Cardiac muscle cell (in vitro differentiated cells and primary cell): ENCODE measurements at places on chromosomes 3 and 15. TPM values are rescaled to one million over a fixed set of nuclear protein-coding genes. Genes with fewer than 3 reads are reported as not detected.
A peak's percentile ranks its signal among the peaks of the same experiment; 100 is the strongest.

DNA sequence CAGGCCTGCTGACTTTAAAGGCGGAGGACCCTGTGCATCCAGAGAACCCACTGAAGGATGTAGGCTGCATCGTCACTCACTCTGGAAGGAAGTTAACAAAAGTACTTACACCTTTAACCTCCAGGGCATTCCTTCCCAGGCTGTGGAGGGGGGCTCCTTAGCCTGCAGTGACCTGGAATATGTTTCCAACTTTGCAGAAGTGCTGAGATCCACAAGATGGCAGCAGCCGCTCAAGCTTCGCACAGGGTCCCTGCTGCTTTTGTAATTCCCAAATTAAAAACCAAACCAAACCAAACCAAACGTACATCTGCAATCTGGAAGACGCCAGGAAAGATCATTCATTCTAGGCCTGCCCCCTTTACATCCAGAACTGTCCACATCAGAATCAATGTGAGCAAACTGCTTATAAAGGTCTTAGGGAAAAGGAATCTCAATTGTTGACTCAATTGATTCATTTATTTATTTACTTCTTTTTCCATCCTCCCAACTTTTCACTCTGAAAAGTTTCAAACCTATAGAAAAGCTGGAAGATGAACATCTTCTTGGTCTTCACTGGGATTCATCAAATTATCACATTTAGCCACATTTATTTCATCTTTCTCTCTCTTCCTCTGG, 70.5 kb upstream of the KLHL25 start:
- H3K27me3 ChIP-seq, result no peaks in the 10 kb centered on the region
- no peaks in the 10 kb centered on the region for H3K4me1 ChIP-seq
- peak; percentile 73 for DNase-seq

GRCh38 chr3:14131134-14131533, 6.3 kb downstream of the TMEM43 start:
- H3K27ac ChIP-seq, result no peak overlapping the region
- no peaks in the 10 kb centered on the region for H3K27me3 ChIP-seq
- H3K4me1 ChIP-seq, result peaks cover 1% of the 10 kb centered on the region
- DNase-seq, result no peak
- H3K36me3 ChIP-seq, result peaks cover 39% of the 10 kb centered on the region

- H3K4me3 ChIP-seq, result no peak overlapping the region
- no peaks in the 10 kb centered on the region for H3K36me3 ChIP-seq
- no peaks in the 10 kb centered on the region for H3K27me3 ChIP-seq
- DNase-seq, result no peak
- no peak overlapping the region for H3K27ac ChIP-seq
These were observed 47.2 kb downstream of the RASGRP1 start for GRCh38 chr15:38517312-38517975.

DNA sequence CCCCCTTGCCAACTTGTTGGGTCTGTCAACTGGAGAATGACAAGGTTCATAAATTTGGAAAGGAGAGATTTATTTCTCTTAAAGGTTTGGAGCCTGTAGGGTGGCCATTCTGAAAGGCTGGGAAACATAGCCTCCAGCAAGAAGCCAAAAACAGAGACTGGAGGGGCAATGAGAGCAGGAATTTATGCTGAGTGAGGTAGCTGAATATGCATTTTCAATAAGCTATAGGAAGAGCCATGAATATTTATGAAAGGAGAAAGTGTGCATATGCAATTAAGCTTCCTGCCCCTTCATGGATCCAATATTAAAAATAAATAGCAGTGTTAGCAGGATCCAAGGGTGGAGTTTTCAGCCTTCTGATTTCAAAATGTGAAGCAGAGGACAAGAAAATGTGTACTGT, 306.1 kb upstream of the LRRC3B start:
- H3K27me3 ChIP-seq, result no peaks in the 10 kb centered on the region
- H3K4me3 ChIP-seq, result no peak overlapping the region
- no peak for DNase-seq
- H3K27ac ChIP-seq, result no peak overlapping the region
- H3K36me3 ChIP-seq, result no peaks in the 10 kb centered on the region

DNA sequence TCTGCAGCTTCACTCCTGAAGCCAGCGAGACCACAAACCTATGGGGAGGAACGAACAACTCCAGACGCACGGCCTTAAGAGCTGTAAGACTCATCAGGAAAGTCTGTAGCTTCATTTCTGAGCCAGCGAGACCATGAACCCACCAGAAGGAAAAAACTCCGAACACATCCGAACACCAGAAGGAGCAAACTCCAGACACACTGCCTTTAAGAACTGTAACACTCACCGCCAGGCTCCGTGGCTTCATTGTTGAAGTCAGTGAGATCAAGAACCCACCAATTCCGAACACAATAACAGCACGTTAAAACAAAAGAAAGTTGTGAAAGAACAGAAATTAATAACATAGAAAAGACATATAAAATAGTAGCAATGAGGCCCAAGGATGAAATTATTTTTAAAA, 300.5 kb upstream of the MDFIC2 start:
- no peaks in the 10 kb centered on the region for H3K36me3 ChIP-seq
- H3K27me3 ChIP-seq, result no peaks in the 10 kb centered on the region

The EOMES gene
- total RNA-seq, result 0.11 TPM in 1 of 2 replicates, not detected in the other

DNA sequence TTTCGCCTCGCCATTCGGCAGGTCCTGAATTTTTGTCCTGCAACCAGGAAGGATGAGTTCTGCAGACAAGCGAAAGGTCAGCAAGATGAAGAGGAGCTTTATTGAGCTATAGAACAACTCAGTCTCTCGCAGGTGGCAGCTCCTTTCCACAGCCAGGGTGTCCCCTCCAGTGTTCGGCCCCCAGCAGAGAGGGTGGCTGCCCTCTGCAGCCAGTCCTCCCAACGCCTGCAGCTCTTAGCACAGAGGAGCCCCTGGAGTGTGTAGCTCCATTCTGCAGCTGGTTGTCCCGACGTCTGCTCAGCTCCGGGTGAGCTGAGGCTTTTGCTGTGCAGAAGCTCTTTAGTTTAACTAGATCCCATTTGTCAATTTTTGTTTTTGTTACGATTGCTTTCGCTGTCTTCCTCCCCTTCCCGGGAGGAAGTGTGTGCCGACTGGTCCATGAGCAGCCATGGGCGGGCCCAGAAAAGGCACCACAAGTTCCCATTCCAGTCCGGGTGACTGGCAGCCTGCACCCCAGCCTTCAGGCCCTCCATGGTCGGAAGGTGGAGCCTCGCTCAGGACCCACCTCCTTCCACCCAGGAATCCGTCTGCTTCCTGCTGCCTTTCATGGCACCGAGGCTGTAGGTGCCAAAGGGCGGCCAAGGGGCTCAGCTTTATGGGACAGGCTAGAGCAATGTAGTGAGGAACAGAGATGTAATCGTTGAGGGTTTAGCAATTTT, 497.8 kb upstream of the CNTN4 start:
- H3K4me1 ChIP-seq, result no peaks in the 10 kb centered on the region
- H3K36me3 ChIP-seq, result no peaks in the 10 kb centered on the region
- H3K27ac ChIP-seq, result no peak overlapping the region
- no peak for DNase-seq

DNA sequence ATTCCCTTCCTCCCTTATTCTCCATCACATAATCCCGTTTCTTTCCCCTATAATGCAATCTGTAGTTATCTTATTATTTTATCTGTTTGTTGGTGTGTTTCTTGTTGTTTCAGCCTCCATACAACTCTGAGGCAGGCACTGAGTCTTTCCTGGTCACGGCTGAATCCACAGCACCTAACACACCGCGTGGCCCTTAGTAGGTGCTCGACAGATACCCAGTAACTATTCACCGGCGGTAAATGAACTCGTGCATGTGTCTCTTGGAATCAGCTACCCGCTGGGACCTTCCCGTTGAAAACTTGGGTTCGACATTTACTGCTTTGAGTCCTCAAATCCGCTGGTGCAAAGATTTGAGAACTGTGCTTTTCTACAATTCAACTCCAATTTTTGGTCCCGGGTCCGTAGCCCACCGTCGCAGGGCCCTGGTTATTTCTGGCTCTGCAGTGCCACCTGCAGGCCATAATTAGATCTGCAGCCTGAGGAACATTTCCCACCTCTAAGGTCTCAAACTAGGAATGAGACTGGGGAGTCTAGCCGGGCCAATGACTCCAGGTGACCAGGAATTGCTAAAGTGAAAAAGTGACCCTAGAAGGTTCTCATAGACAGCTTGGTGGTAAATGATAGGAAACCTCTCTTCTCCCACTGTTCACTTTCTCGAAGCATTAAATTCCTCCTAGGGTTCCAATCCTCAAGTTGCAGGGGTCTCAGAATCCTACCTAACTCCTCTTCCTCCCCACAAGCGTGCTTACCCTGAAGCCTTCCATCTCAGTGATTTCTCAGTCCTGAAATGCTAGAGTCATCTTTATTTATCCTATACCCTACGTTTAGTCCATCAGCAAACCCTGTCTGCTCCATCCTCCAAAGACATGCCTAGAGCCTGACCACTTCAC, 40.0 kb upstream of the TRH start:
- DNase-seq, result peak; percentile 51
- H3K27me3 ChIP-seq, result peaks cover 3% of the 10 kb centered on the region
- H3K36me3 ChIP-seq, result no peaks in the 10 kb centered on the region
- H3K27ac ChIP-seq, result no peak overlapping the region
- H3K4me3 ChIP-seq, result no peak overlapping the region

DNA sequence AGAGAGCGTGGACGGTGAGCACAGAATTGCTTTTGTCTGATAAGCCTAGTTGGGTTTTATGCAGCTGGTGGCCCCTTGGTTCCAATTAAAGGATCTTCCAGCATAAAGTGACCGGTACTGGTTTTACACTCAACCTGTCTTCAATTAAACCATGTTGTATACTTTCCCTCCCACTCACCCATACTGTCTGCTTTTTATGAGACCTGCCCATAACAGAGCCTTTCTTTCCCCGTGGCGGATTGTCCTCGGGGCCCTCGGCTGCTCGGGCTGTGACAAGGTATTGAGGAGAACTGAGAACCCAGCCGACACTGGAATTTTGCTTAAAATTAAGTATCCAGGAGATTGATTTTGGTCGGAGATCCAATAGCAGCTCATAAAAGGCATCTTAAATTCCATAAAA, 98.4 kb downstream of the TMEM266 start:
- H3K4me3 ChIP-seq, result no peak overlapping the region
- no peak for DNase-seq
- H3K36me3 ChIP-seq, result no peaks in the 10 kb centered on the region
- H3K4me1 ChIP-seq, result no peaks in the 10 kb centered on the region
- H3K27ac ChIP-seq, result no peak overlapping the region

- no peaks in the 10 kb centered on the region for H3K4me1 ChIP-seq
- DNase-seq, result peak; percentile 51
- peaks cover 12% of the 10 kb centered on the region for H3K27me3 ChIP-seq
- H3K27ac ChIP-seq, result no peak overlapping the region
These were observed 8.2 kb upstream of the RPP25 start for GRCh38 chr15:74964794-74965193.

The EHHADH gene
- 5.4 and 7.7 TPM in 2 replicates for total RNA-seq

- H3K27me3 ChIP-seq, result no peaks in the 10 kb centered on the region
- H3K27ac ChIP-seq, result no peak overlapping the region
- no peaks in the 10 kb centered on the region for H3K4me1 ChIP-seq
- DNase-seq, result no peak
These were observed 472.6 kb upstream of the NECTIN3 start for GRCh38 chr3:110598847-110599490.

The PLSCR2 gene
- not detected in 2 replicates for total RNA-seq

- no peaks in the 10 kb centered on the region for H3K4me1 ChIP-seq
- no peak overlapping the region for H3K4me3 ChIP-seq
- no peaks in the 10 kb centered on the region for H3K36me3 ChIP-seq
- no peak overlapping the region for H3K27ac ChIP-seq
- DNase-seq, result no peak
These were observed 161.4 kb downstream of the WNT7A start for GRCh38 chr3:13718436-13718835.

GRCh38 chr3:12405432-12406272, 78.6 kb upstream of the TSEN2 start:
- H3K27me3 ChIP-seq, result no peaks in the 10 kb centered on the region
- H3K36me3 ChIP-seq, result no peaks in the 10 kb centered on the region
- no peak overlapping the region for H3K27ac ChIP-seq
- DNase-seq, result peak; percentile 98
- no peak overlapping the region for H3K4me3 ChIP-seq
- no peaks in the 10 kb centered on the region for H3K4me1 ChIP-seq

DNA sequence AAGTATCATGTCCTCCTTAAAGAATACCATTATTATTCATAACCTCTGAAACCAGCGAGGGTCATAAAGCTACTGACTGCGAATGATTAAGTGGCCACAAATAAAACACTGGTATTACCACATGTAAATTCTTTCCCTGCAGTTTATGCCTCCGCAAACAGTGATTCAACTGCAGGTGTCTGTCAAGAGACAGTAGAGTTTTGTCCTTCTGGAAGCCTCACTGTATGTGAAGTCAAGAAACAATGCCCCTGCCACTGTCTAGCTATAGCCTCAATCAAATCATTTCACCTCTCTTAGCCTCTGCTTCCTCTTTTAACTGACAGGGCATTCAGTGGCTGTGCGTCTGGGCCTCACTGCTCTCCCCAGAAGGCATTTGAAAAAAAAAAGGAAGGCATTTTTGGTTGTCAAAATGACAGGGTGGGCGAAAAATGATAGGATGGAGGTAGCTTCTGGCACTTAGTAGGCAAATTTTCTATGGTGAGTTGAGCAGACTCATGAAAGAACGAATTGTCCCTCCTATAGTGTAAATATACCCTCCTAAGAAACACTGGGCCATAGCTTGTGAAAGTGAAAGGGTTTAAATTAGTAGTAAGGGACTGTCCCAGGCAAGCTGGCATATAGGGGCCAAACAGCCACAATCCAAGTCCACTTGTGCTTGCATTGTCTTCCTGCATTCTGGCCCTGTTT, 66.7 kb downstream of the FILIP1L start:
- H3K27me3 ChIP-seq, result peaks cover 48% of the 10 kb centered on the region
- H3K4me3 ChIP-seq, result no peak overlapping the region
- no peaks in the 10 kb centered on the region for H3K36me3 ChIP-seq
